ENCODE measurements at places on chromosomes 16 and 17. TPM values are rescaled to one million over a fixed set of nuclear protein-coding genes. Genes with fewer than 3 reads are reported as not detected.

ASB16 gene
- polyA plus RNA-seq, result 0.90 TPM

LPO gene
- polyA plus RNA-seq, result not detected

HOXB6 gene
- 44.0 TPM for polyA plus RNA-seq

KRT12 gene
- polyA plus RNA-seq, result not detected

CASKIN1 gene
- polyA plus RNA-seq, result 0.30 TPM

HBZ gene
- polyA plus RNA-seq, result not detected

ZFP3 gene
- polyA plus RNA-seq, result 3.4 TPM

ASGR1 gene
- 1.4 TPM for polyA plus RNA-seq

KRT16 gene
- not detected for polyA plus RNA-seq

HLF gene
- polyA plus RNA-seq, result 9.1 TPM

GRN gene
- polyA plus RNA-seq, result 235 TPM

SRCIN1 gene
- 0.34 TPM for polyA plus RNA-seq

KRTAP4-5 gene
- polyA plus RNA-seq, result not detected

OTOP3 gene
- not detected for polyA plus RNA-seq

INTS2 gene
- 2.2 TPM for polyA plus RNA-seq

TXNL4B gene
- 11.9 TPM for polyA plus RNA-seq

MAP2K4 gene
- 14.2 TPM for polyA plus RNA-seq

CCL7 gene
- polyA plus RNA-seq, result not detected

GPR179 gene
- polyA plus RNA-seq, result not detected

COIL gene
- 8.6 TPM for polyA plus RNA-seq

PROCA1 gene
- polyA plus RNA-seq, result 3.5 TPM

REXO5 gene
- polyA plus RNA-seq, result 1.6 TPM

APOBR gene
- polyA plus RNA-seq, result 0.45 TPM

MIEF2 gene
- 19.3 TPM for polyA plus RNA-seq

BAIAP3 gene
- polyA plus RNA-seq, result 8.2 TPM

PRSS21 gene
- not detected for polyA plus RNA-seq

RPS2 gene
- 2,018 TPM for polyA plus RNA-seq

APPBP2 gene
- polyA plus RNA-seq, result 10.9 TPM

SSTR5 gene
- polyA plus RNA-seq, result not detected

ATP1B2 gene
- polyA plus RNA-seq, result 12.8 TPM

SMIM22 gene
- 74.2 TPM for polyA plus RNA-seq

C17orf113 gene
- 1.1 TPM for polyA plus RNA-seq

WNT3 gene
- polyA plus RNA-seq, result 1.3 TPM

PAQR4 gene
- 3.5 TPM for polyA plus RNA-seq

GUCY2D gene
- 0.24 TPM for polyA plus RNA-seq

WNT9B gene
- polyA plus RNA-seq, result 1.9 TPM

ALDH3A1 gene
- 0.75 TPM for polyA plus RNA-seq

TBX4 gene
- polyA plus RNA-seq, result not detected

RAB40C gene
- polyA plus RNA-seq, result 18.1 TPM

SAMD14 gene
- 3.7 TPM for polyA plus RNA-seq

OTOA gene
- 0.39 TPM for polyA plus RNA-seq

RGS11 gene
- polyA plus RNA-seq, result 2.5 TPM

MIEN1 gene
- 186 TPM for polyA plus RNA-seq
